ENCODE measurements at places on chromosomes 5 and 9.
A peak's percentile ranks its signal among the peaks of the same experiment; 100 is the strongest.

- no peak for DNase-seq
Measured at GRCh38 chr5:55316837-55317236, 9.0 kb downstream of the MTREX start.

GRCh38 chr5:170408877-170409660 lies 19.9 kb upstream of the KCNMB1 start:
- DNase-seq: no peak

DNA sequence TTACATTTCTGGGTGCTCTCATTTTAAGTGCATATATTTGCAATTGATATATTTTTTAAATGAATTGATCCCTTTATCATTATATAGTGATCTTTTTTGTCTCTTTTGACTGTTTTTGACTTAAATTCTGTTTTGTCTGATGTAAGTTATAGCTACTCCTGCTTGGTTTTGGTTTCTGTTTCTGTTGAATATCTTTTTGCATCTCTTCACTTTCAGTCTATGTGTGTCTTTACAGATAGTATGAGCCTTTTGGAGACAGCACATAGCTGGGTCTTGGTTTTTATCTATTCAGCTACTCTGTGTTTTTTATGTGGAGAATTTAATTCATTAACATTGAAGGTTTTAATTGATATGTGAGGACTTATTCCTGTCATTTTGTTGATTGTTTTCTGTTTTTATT lies 311.3 kb downstream of the SPATA31D1 start:
- no peak for DNase-seq

- no peak for DNase-seq
Measured at GRCh38 chr9:71490810-71491209, 277.5 kb downstream of the CEMIP2 start.

DNA sequence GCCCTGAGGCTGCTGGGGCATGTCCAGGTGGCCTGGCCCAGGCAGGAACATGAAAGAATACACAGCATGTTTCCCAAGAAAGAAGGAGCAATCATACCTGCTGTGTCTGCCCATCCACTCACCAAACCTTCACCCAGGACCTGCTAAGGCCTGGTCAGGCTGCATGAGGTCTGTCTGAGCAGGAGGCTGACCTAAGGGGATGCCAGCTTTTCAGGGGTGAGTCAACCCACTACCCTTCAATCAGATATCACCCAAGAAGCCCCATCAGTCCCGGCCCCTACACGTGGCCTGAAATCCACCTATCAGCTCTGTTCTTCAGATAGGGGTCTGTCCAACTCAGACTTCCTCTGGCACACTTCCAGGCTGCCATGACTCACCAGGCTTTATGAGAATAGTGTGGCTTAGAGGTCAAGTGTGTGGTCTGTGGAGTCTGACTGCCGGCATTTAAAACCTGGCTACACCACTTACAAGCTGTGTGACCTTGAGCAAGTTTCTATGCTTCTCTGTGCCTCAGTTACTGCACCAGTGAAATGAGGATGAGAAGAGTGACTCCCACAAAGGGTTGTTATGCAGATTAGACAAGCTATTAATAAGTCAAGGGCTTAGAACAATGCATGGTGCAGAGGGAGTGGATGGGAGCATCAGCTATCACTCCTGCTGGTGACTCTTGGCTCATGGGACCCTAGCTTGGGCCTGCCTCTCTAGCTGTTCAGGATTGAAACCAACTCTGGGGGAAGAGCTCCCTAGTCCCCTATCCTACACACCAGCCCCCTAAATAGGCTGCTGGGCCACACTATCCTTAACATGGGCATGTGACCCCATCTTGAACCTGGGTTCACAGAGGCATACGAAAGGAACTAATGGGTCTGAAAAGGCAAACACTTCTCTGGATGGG lies 130.3 kb downstream of the PAX5 start:
- no peak for DNase-seq

GRCh38 chr5:180173875-180174586 lies 35.0 kb downstream of the RASGEF1C start:
- DNase-seq: no peak

- DNase-seq: peak; percentile 43
Measured at GRCh38 chr5:34699155-34700077, 43.3 kb downstream of the RAI14 start.

GRCh38 chr9:83185488-83186154 lies 122.7 kb upstream of the RASEF start:
- no peak for DNase-seq

DNA sequence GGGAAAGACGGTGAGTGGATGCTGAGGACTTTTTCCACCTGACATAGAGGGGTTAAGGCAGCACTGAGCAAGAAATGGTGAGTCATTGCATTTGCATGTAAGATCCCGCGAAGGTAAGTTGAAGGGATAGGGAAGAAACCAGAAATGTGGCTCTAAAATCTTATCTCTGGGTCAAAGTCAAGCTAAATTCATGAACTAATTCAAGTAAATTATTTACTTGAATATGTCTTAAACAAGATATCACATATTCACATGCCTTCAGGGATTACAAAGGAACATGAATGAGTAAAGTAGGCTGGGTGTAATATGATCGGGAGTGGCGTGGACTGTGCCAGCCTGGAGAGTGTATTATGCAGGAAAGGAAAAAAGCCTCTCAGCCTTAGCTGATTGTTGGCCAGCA lies 74.4 kb upstream of the EQTN start:
- no peak for DNase-seq

DNA sequence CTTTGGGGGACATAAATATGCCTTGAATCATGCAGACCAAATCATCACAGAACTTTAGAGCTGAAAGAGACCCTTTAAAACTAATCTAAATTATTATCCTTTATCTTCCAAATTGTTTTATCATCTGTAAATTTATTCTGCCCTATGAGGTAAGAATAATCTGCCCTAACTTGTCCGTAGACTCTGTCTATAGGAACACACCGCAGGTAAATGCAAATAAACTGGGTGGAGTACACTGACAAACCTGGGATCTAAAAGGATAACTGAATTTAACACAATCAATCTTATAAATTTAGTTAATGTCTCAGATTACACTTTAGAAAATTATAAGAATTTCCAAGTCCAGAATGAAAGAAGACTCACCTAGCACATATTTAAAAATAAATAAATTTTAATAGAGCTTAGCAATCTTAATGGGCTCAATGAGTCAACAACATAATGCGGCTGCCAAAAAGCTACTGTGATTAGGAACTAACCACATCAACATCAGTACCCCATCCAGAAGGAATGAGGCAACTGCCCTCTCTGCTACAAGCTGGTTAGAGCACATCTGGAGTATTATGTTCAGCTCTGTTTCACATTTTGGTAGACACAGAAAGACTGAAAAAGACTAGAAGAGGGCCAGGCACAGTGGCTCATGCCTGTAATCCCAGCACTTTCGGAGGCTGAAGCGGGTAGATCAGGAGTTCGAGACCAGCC lies 5.6 kb downstream of the MEGF9 start:
- no peak for DNase-seq

DNA sequence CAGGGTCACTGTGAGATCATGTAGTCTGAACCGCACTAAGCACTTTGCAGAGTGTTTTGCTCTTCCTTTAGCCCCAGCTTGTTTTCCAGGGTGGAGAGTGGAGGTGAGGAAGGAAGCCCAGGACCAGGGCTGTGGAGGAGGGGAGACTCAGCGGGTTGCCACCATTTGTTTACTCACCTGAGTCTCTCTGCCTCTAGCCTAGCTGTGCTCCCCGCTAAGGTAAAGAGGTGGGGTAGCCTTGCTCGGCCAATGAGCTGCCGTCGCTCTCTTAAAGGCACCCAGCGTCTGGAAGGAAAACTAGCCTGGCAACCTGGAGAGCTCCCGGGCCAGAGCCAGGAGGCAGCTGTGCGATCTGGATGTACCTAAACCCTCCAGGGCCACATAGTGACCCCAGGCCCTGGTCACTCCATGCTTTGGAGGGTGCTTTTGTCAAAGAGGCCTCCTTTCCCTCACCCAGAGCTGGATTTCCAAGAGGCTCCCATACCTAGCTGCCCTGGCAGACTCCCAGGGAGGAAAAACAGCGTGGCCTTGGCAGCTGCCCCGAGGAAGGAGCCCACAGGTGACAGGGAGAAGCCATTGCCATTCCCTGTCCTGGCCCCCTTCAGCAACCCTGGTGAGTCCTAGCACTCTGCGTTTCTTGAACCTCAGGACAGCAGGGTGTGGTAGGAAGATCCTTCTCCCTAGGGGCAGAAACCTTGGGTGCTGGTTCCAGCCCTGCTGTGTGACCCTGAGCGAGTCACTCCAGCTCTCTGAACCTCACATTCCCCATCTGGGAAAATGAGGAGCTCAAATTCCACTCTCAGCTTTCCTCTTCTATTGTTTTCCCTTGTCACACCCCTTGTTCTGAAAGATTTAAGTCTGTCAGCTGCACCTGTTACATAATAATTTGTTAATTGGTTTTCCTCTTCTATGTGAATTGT lies 42.4 kb upstream of the LARP1 start:
- DNase-seq: peak; percentile 82

DNA sequence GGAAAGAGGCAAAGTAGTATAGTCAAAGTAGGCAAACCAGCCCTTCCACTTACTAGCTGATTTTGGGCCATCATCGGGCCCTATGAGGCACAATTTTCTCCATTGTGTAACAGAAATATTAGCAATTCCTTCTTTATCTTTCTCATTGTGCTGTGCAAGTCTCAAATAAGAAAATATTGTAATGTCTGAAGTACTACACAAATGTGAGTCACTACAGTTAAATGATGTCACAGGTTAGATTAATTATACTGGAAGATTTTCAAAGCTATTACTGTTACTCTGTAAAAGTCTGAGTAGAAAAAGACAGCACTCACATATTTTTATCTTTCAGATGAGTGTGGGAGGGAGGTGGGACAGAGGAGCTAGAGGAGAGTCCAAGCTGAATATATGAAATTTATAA lies 12.4 kb upstream of the TMC1 start:
- no peak for DNase-seq

GRCh38 chr9:132018957-132019405 lies 60.7 kb downstream of the MED27 start:
- no peak for DNase-seq

DNA sequence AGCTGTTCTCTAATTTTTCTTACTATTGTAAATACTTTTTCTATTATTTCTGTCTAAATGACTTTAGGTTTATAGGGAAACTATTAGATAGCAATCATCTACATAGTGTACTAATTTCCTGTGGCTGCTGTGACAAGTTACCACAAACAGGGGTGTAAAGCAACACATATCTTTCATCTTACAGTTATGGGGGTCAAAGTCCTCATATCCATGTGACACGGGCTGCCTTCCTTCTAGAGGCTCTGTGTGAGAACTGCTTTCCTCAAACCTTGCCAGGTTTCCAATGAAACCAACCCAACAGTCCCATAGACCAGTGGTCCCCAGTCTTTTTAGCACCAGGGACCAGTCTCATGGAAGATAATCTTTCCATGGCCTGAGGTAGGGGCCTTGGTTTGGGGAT lies 189.1 kb downstream of the ROR2 start:
- DNase-seq: no peak

DNA sequence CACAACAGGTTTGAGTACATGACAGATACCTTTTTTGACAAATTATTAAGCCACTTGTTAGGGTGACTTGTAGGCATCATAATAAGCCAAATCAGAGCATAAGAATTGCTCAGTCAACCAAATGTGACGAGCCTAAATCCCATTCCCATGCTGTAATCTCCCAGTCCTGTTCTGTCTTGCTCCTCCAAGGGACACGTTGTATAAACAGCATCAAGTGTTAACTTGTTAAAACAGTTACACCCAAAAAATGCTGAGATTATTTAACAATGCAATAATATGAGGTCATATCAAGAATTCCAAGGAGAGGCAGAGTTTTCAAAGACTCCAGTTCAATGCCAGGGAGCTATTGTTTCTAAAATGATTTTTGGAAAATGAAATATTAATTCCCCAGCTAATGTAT lies 76.2 kb downstream of the SH3TC2 start:
- no peak for DNase-seq

GRCh38 chr5:59785676-59786333 lies 107.7 kb downstream of the PDE4D start:
- DNase-seq: no peak

DNA sequence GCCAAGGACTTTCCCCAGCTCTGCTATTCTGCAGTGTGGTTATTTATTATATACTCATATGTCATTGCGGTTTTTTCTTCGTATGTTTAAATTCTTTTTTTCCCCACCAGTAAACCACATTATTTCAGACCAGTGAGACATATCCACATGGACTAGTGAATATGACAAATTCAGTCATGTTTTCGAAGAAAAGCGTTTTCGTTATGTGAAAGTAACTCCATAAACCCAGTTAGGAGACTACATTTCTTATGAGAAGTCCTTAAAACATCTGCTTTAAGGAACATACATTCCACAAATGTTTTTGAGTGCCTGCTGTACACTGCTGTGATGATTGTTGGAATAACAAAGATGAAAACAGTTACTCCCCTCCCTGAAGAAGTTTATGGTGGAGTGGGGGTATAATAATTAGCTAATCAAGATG lies 591.8 kb upstream of the CLINT1 start:
- DNase-seq: no peak

DNA sequence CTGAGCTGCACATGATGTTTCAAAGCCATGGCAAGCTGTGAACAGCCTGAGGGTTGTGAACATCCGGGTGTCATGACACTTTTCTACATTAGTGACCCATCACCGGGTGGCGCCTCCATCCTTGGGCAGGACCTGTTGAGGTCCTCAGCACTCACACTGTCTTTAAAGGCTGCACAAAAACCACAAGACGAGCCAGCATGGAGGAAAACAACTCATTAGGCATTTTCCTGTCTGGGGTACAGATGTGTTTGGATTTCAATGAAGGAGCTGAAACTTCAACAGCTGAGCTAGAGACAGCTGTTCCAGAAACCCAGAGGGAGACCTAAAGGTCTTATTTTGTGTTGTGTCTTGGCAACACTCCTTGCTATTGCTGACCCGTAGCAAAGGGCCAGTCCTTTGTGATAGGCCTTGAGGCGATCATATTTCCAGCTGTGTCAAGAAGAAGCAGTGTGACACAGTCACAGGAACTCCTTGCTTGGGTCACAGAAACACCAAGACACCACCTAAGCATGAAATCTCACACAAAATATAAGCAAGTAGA lies 151.8 kb upstream of the VLDLR start:
- peak; percentile 39 for DNase-seq

DNA sequence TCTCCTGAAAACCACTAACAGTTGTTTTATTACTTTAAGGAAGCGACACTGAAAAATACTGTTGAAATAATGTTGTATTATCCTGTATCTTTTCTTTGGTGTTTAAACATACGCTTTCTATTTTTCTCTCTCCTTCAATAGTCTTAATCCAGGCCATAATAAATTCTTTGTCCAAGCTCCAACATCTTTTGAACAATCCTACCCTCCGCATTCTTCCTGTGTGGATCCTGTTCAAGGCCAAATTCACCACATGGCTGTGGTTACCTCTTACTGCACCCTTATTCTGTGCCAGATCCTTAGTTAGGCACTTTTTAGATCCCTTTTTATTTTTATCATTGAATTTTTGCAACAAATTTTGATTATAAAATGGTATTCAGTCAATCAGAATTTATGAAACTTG lies 1691.5 kb downstream of the MAT2B start:
- no peak for DNase-seq

GRCh38 chr9:79166005-79166404 lies 405.8 kb upstream of the TLE4 start:
- DNase-seq: no peak

GRCh38 chr5:128412145-128412930 lies 125.7 kb downstream of the FBN2 start:
- DNase-seq: no peak

All from WTC11 (cell line).